ENCODE measurements at places on chromosomes 4 and X.
A peak's percentile ranks its signal among the peaks of the same experiment; 100 is the strongest.

DNA sequence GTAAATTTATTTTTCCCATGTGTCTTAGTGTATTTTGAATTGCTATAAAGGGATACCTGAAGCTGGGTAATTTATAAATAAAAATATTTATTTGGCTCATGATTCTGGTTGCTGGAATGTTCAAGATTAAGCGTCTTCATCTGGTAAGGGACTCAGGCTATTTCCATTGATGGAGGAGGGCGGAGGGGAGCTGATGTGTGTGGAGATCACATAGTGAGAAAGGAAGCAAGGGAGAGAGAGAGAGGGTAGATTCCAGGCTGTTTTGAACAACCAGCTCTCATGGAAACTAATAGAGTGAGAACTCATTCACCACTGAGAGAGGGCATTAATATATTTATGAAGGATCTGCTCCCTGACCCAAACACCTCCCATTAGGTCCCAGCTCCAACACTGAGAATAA is 39.6 kb upstream of the ADGRL3 start:
- no peak for DNase-seq

DNA sequence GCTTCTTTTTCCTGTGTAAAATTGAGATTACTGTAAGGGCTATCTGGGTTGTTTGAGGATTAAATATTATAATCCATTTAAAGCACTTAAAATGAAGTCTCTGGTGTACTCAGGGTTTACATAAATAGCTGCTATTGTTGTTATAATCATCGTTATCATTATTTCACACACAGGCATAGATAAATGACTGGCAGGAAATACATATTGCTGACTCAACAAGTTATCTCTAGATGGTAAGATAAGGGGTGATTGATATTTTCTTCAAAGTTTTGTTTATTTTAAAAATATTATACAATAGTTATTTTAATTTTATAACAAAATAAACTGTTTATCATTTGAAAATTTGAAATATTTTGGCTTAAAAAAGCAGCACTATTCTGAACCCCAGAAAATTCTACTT is 134.3 kb upstream of the DCAF12L2 start:
- DNase-seq, result no peak

DNA sequence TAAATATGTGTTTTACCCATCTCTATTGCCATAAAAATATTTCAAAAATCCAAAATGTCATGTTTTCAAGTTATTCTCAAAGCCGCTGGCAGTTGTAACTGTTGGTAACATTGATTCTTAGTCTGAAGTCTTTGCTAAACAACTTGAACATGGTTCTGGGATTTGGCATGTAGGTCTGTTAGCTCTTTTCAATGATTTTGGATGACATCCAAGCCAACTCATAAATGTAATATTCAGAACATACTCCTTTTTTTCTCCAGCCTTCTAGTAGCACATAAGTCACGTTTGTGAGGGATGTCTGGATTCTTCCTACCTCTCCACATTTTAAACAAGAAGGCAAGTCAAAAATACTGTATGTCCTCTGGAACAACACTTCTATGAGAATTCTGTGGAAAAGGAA is 305.3 kb downstream of the PRR32 start:
- no peak for DNase-seq

- DNase-seq, result peak; percentile 2
These were observed 117.2 kb downstream of the TEX13C start for GRCh38 chrX:125436855-125437254.

- DNase-seq, result no peak
These were observed 82.5 kb upstream of the PITX2 start for GRCh38 chr4:110705440-110705782.

DNA sequence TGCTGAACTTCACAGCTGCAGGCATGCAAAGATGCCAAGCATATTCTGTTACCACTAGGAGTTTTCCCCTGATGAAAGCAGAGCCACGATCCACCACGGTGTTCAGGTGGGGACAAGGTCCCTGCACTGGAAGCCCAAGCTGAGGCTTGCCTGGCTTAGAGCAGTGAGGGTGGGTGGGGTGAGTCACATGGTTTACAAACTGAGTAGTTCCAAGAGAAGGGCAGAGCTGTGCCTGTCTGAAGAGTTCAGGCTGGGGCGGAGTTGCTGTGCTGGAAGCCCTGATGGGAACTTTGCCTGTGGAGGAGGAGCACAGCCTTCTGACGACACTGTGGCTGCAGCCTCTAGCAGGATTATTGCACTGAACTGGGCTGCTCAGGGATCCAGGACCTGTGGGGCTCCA is 45.5 kb downstream of the FAM9B start:
- no peak for DNase-seq

- DNase-seq, result no peak
These were observed 448.6 kb upstream of the TECRL start for GRCh38 chr4:64857815-64858214.

DNA sequence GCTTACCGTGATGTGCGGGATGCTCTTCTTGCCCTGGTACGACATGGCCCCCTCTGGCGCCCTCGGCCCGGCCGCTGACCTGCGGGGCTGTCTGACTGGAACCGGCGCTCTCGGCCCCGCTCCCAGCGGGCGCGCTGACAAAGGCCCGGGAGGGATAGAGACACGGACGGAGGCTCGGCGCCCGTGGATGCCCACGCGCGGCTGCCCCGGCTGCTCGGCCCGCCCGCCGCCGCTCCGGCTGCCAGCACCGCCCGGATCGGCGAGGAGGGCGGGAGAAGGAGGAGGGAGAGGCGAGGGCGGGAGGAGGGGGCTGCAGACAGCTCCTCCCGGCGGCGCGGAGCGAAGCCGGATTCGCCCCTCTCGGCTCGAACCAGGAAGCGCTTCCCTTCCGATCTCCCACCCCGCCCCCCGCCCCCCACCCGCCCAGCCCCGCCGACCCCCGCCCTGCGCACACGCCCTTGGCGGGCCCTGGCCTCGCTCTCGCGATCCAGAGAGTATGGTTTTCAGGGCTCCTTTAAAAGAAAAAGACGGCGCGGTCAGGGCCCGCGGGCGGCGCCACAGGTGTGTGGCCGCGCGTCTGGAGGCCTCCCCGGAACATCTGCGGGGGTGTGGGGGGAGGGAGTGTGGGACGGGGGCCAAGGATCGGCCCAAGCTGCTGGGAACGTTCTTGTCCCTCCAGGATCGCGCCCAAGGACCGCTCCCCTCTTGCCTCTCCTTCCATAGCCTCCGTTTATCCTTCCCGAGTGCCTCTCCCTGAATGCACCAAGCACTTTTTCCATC is 4.5 kb downstream of the CRMP1 start:
- no peak for DNase-seq

- DNase-seq, result no peak
These were observed 74.6 kb downstream of the MXRA5 start for GRCh38 chrX:3271834-3272186.

- DNase-seq, result no peak
These were observed 1950.9 kb downstream of the C4orf33 start for GRCh38 chr4:131046821-131047220.

- DNase-seq, result no peak
These were observed 45.4 kb downstream of the BMPR1B start for GRCh38 chr4:94803181-94803580.

- DNase-seq, result no peak
These were observed 125.7 kb downstream of the ZC4H2 start for GRCh38 chrX:64850371-64851082.

DNA sequence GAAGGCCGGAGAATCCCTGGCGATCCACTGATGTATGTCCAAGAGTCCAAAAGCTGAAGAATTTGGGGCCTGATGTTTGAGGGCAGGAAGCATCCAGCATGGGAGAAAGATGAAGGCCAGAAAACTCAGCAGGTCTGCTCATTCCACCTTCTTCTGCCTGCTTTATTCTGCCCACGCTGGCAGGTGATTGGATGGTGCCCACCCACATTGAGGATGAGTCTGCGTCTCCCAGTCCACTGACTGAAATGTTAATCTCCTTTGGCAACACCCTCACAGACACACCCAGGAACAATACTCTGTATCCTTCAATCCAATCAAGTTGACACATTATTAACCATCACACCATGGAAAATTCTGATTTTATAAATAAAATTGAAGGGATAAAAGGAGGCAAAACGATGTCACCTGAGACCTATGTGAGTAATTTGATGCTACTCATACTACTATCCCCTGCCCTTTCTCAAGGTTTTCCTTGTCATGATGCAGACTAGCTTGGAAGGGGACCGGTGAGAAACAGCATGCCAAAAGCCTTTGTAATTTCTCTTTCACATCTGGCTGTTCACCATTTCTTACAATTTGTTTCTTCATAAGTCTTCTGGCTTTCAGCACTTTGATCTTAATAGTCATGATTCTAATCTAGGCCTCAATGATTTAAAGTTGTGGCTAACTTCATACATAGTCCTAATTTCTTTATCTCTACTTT is 9.7 kb upstream of the PYURF start:
- no peak for DNase-seq

GRCh38 chrX:54271664-54272063 is 86.2 kb downstream of the WNK3 start:
- DNase-seq, result no peak

DNA sequence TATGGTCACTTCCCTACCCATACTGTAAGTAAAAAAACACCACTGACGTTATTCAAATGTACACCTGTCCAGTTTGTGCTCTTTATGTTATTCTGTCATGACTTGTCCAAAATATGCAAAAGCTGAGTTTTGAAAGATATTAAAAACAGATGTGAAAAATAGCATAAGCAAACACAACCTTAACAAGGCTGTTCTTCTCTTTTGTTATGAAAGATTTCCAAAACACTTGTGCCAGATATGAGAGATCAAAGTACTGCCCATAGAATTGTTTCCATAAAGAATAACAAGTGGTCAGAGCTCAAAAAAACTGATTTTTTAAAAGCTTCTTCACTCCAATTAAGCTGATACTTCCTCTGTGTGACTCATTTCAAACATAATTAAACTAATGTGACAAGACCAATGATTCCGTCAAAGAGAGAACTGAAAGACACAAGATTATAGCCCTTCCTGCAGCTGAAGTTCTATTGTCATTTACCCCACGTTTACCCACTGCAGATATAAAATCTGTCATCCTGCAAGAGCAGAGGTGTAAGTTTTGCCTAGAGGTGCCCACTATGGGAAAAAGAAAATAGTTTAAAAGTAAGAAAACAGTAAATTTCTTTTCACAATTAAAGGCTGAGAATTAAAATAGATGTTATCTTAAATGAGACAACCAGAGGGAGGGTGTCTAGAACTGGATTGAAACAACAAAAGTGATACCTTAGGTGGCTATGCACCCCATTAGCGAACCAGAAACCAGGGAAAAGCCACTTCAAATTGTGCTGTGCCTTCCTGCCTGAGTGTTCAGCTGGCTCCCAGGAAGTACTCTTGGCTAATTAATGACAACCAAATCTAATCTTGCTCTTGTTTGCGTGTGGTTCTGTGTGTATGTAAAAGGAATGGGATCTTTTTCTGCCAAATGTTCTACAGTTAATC is 30.1 kb downstream of the RASSF6 start:
- no peak for DNase-seq

GRCh38 chr4:82666970-82667665 is 105.3 kb upstream of the TMEM150C start:
- no peak for DNase-seq

DNA sequence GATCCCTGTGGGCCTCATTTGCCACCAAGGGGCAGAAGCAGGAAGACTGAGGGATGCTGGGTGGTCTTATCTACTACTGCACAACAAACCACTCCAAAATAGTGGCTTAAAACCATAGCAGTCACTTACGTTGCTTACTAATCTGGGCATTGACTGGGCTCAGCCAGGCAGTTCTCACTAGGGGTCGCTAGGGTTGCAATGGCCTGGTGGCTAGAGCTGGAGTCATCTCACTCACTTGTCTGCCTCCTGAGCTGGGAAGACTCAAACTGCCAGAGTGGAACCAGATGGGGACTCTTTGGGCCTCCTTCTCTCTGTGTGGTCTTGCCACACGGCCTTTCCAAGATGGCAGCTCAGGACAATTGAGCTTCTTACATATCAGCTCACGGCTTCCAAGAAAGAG is 216.3 kb upstream of the BCOR start:
- DNase-seq, result no peak

DNA sequence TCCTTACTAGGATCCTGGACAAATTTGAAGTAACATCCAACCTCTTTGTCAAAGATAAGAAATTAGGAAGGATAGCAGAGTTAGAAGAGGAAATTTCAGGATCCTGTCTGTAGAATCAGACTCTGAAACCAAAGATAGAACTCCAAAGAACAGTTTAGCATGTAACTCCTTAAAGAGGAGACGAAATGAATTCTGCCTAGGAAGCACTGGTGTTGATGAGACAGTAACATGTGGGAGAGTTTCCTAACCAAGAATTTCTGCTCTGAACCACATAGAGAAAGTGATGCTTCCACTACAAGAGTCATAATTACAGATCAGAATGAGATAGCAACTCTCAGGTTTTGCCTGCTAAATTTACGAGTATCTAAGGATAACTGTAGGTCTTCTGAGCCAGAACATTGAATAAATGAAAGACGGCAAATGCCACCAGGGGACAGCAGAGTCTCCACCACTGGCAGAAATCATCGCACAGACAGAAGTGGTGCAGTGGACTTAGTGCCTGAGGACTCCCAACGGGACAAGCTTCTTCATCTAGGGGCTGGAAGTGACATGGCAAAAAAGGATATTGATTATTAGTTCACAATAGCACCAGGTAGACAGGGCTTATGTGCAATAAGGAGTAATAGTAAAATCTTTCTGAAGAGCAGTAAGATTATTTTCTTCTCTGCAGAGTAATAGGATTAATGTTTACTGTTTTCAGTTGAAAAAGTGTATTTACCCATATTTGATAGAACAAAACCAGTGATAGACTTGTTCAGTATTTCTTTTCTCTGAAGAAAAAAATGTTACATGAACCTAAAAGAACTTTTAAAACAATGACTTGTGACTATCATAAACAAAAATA is 6.7 kb upstream of the PPID start:
- peak; percentile 55 for DNase-seq

- peak; percentile 13 for DNase-seq
These were observed 529 bp downstream of the DHRSX start for GRCh38 chrX:2500091-2500802.

DNA sequence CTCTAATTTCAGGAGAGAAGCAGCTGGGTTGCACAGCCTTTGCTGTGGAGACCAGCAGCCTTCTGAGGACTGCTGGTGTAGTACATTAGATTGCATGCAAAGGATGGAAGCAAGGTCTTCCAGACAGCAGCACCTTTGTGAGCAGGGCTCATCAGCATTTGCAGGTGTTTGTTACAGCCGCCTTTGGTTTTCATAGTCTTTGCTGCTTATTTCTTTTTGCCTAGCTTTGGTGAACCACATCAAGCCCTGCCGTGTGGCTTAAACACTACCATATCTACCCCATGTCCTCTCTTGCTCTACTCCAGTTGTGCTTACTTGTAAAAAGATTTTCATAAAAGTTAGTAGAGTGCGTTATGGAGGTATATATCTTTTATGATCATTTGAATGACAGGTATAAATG is 57.5 kb downstream of the MTM1 start:
- DNase-seq, result no peak

GRCh38 chr4:125677665-125678307 is 363.0 kb downstream of the FAT4 start:
- no peak for DNase-seq

DNA sequence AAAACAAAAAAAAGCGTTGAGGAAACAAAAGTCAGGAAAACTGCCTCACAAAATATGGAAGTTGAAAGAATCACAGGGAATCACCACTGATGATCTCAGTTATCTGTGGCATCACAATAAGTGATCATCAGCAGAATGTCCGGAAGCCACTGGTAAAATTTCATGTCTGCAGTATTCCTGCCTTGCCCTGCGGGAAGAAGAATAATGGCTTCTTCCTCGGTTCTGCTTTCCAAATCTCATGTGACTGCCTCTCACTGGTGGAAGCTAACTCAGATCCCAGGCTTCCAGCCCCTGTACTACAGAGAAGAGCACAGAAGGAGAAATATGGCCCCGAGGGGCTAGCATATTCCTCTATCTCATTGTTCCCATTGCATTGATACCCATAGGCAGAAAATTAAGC is 12.7 kb upstream of the ZNF330 start:
- DNase-seq, result no peak

All from hematopoietic multipotent progenitor cell treated with erythropoietin and hydrocortisone succinate and interleukin-3 and kit ligand, for 15 days (in vitro differentiated cells).